ENCODE measurements at places on chromosomes 5 and 9.
A peak's percentile ranks its signal among the peaks of the same experiment; 100 is the strongest.

DNA sequence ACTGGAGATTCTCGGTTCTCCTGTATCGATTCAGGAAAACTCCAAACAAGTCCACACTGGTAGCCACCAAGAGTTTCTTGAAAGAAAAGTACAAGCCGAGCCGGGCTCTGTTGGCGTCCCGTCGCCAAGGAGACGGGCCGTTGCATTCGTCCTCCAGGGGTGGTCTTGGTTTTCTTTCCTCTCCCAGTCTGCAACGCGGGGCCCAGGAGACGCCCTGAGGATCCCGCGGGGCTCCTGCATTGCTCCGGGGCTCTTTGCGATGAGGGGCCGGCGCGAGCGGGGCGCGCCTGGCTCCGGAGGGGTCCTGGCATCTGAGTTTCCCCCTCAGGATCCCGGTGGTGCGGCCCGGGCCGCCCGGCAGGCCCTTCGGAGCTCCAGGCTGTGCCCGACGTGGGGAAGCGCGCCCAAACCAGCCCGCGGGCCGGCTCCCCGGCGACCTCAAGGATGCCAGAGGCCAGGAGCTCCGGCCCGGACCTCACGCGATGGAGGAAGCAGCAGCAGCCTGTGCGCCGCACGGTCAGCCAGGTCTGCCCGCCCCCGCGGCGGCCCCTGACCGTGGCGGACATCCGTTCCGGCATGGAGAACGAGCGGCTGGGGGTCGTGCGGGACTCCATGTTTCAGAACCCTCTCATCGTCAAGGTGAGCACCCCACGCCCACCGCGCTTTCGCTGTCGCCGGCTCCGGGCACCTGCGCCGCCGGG lies at the start of gene CFAP77:
TSS of gene CFAP77 (plus strand) at position 384 of the 701 bp plus-strand sequence. CDS start at position 445, 61 bp downstream.
- peaks cover 3% of the 10 kb centered on the region for H3K27me3 ChIP-seq
- H3K4me3 ChIP-seq = peak within 1 kb of the TSS; percentile 51
- DNase-seq = peak; percentile 26
- peaks cover 23% of the 10 kb centered on the region for H3K4me1 ChIP-seq
- H3K27ac ChIP-seq = peak within 1 kb of the TSS; percentile 63

GRCh38 chr5:145158730-145159129 lies 676.4 kb downstream of the PRELID2 start:
- H3K36me3 ChIP-seq = no peaks in the 10 kb centered on the region
- H3K27me3 ChIP-seq = peaks cover 38% of the 10 kb centered on the region
- no peaks in the 10 kb centered on the region for H3K4me1 ChIP-seq
- DNase-seq = no peak

- no peak overlapping the region for H3K27ac ChIP-seq
- no peaks in the 10 kb centered on the region for H3K27me3 ChIP-seq
- no peak for DNase-seq
- H3K4me3 ChIP-seq = no peak overlapping the region
- H3K36me3 ChIP-seq = no peaks in the 10 kb centered on the region
- H3K4me1 ChIP-seq = no peaks in the 10 kb centered on the region
Observed at GRCh38 chr9:29100762-29101161, 1527.5 kb upstream of the C9orf72 start.

- no peak overlapping the region for H3K27ac ChIP-seq
- no peak overlapping the region for H3K4me3 ChIP-seq
- no peak for DNase-seq
- no peaks in the 10 kb centered on the region for H3K27me3 ChIP-seq
- H3K4me1 ChIP-seq = no peaks in the 10 kb centered on the region
Observed at GRCh38 chr9:41229408-41230401, 40.6 kb upstream of the ZNG1F start.

- H3K27ac ChIP-seq = no peak overlapping the region
- H3K27me3 ChIP-seq = no peaks in the 10 kb centered on the region
- H3K36me3 ChIP-seq = no peaks in the 10 kb centered on the region
- no peak overlapping the region for H3K4me3 ChIP-seq
- H3K4me1 ChIP-seq = no peaks in the 10 kb centered on the region
Observed at GRCh38 chr5:31049461-31049860, 144.0 kb upstream of the CDH6 start.

DNA sequence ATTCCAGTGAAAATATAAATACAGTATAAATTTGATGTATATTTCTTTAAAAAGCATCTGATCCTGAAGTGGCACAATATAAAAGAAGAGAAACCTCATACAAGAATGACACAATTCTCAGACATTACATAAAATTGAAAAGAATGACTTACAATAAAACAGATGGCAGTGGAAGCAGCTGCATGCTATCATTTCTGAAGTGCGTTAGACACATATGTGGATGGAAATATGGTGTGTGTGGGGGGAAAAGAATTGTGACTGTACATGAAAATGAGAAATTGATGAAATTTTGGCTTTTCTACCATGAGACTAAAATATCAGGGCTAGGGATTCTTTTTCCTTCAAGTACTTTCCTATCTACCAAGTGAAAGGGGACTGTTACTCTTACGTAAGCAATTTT lies 45.9 kb upstream of the CDH18 start:
- no peak overlapping the region for H3K27ac ChIP-seq
- no peak overlapping the region for H3K4me3 ChIP-seq
- H3K4me1 ChIP-seq = no peaks in the 10 kb centered on the region
